ENCODE measurements at places on chromosomes 5 and 9.

DNA sequence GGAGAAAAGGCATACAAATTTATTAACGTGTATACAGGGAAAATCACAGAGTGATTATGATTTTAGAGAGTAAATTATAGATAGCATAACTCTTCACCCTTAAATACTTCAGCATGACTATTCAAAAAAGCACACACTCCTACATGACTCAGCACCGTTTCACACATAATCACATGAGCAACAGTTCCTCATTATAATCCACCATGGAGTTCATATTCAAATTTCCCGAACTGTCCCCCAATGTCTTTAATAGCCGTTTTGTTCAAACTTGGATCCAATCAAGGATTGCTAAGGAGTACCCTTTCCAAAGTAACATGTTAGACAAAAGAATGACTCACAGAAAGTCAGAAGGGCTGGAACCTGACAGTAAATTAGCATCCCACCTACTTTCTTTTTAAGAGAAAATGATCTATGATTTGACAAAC is 32.1 kb downstream of the RAPGEF1 start:
- no peak for DNase-seq

DNA sequence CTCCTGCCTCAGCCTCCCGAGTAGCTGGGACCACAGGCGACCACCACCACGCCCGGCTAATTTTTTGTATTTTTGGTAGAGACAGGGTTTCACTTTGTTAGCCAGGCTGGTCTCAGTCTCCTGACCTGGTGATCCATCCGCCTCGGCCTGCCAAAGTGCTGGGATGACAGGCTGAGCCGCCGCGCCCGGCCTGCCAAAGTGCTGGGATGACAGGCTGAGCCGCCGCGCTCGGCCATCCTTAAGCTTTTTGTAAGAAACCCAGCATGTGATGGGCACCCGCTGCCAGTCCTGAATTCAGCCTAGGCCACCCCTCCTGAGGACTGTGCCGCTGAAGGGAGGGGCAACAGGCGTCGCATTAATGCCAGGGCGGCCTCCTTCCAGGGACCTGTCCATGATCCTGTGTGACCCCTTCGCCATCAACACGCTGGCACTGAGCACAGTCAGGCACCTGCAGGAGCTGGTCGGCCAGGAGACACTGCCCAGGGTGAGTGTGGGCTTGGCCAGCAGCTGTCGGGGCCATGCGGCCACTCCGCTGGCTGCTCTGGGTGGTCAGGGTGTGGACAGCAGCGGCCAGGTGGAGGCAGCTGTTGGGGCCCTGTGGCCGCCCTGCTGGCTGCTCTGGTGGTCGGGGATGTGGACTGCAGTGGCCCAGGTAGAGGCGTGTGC is 10.5 kb downstream of the NELFB start:
- DNase-seq, result no peak

GRCh38 chr9:85514256-85514655 is 227.5 kb downstream of the AGTPBP1 start:
- DNase-seq, result no peak

DNA sequence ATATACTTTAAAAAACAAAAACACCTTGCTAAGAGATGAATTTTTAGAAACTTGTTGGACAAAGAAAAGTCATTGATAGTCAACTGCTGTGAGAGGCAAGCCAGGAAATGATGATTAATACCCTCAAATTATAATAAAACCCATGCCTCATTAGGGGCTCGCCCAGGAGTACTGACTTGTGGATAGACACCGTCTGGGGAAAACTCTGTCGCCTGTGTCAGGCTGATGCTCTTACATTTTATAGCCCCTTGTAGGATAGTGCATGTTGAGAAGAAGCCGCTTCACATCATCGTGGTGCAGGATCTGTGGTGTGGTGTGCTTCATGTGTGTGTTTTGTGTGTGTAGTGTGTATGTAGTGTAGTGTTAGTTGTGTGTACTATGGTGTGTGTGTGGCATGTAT is 39.1 kb downstream of the SYK start:
- no peak for DNase-seq

DNA sequence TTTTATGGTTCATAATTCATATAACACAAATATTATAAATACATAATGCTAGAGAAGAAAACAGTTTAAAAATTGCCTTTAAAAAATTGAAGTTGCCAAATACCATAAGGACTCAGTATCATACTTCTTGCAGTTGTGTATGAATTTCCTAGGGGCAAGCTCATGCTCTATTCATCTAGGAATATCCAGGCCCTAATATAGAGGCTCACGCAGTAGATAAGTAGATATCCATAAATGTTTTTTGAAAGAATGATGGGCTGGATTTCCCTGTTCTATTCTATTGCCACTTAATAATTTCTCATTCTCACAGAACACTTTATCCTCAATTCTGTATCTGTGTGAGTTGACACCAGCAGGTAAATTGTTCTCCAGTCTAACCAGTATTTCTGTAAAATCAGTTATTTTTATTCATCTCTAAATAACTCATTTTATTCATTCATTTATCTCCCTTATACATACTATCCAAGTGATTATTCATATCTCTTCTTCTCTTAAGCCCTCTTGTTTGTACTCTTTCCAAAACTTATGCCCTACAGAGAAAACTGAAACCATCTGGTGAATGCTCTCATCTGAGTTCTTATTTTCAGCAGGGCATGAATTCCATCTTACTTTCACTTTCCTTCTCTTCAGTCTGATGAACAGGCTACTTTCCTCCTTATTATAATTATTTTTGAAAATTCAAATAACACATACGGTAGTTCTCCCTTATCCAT is 97.1 kb downstream of the SLC44A1 start:
- DNase-seq, result no peak

DNA sequence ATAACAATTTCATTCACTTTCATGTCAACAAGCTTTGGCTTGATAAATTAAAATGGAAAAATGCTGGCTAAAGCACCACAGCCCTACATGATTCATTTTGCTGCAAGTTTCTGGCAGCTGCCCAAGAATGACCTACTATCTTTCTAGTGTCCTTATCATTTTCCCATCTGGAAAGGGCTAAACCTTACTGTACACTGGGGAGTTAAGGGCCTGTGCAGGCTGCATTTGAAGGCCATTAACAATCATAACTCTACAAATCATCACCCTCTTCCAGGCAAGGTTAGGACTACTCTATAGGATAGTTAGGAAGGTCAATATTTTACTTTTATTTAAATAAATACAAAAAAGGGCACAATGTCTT is 579.7 kb upstream of the ZNF608 start:
- no peak for DNase-seq

DNA sequence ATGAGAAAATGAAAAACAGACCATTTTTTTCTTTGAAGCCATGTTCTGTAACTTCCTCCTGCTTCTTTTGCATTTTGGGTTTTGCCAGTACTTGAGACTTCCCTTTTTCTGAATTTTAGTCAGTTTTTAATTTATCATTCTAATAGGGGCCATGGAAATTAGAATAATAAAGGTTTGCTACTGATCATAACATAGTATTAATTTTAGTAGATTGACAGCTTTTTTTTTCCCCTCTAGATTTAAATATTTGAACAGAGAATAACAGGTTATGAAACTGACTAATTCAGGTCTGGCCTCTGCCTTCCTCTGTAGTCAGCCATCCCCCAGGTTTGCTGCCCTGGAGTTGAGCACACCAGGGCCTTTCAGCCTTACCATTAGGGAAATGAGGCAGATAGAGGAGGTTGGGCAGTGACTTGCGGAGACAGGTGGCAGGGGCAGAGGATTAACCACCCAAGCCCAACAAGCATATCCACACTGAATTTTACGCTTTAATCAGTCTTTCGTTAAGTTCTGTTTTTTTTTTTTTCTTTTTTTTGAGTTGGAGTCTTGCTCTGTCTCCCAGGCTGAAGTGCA is 80.1 kb upstream of the TNFAIP8 start:
- peak; percentile 62 for DNase-seq

DNA sequence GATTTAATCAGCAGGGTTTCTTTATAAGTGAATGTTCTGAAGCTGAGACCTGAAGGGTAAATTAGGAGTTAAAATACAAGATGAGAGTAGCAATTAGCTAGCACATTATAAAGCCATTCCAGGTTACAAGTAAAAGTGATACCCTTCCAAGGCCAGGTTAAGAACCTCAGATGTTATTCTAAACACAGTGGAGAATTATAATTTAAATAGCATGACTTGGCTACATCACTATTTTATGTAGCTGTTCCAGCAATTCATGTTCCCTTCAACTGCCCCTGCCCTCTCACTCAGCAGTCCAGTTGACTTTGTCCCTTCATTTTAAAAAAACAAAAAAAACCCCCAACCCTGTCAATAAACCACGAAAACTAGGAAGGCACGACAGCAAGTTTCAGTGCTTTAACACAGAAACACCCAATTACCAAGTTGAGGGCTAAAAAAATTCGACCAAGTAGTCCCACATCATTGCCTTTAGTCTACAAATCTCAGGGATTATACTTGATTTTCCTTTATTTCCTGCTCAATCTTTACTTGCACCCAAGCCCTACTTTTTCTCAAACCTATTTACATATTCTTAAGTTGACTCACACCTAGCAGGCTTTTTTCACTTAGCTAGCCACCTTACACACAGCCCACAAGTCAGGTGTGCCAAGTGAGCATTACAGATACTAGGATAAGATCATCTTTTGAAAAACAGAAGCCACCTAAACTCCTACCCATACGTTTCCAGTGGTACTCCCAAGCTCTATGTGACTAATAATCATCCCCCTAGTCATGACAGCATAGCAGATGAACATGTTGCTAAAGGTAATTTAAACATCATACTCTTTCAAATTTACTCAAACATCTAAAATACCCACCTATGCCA is 3.4 kb downstream of the RPL37 start:
- DNase-seq, result no peak

GRCh38 chr9:36997414-36997813 is 36.7 kb downstream of the PAX5 start:
- no peak for DNase-seq

- DNase-seq, result no peak
Measured at GRCh38 chr5:61675015-61675692, 343.1 kb downstream of the ZSWIM6 start.

All from CD4-positive, alpha-beta T cell treated with Interleukin-4 for 1 hour (primary cell).